Ovary (tissue), 10 donors: ENCODE measurements at places on chromosomes 5 and 9. TPM values are rescaled to one million over a fixed set of nuclear protein-coding genes. Genes with fewer than 3 reads are reported as not detected.

Gene AJM1
- total RNA-seq = 2.4 TPM

Gene SLC9A3
- 1.9 TPM for total RNA-seq

DNA sequence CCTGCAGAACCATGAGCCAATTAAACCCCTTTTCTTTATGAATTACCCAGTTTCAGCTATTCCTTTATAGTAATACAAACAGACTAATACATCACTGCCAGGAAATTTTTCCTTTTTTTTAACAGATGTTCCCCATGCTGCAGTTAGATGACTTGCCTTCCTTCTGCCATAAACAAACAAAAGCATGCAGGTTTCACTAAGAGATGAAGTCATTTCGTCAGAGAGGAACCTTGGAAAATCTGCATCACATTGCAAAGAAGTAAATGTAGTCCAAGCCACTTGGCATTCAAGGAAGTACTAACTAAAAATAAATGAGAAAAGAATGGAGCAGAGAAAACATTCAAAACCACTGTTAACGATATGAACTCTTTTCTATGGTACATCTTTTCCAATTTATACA lies 194.1 kb upstream of the EFNA5 start:
- H3K36me3 ChIP-seq = no peaks in the 10 kb centered on the region
- no peaks in the 10 kb centered on the region for H3K27me3 ChIP-seq
- H3K4me1 ChIP-seq = no peaks in the 10 kb centered on the region

- H3K4me3 ChIP-seq = no peak overlapping the region
- no peak overlapping the region for H3K27ac ChIP-seq
- DNase-seq = no peak
- H3K36me3 ChIP-seq = no peaks in the 10 kb centered on the region
Observed at GRCh38 chr5:117473165-117473564, 898.5 kb upstream of the SEMA6A start.

GRCh38 chr5:112552791-112553190 lies 133.7 kb upstream of the EPB41L4A start:
- no peaks in the 10 kb centered on the region for H3K36me3 ChIP-seq
- no peak for DNase-seq
- no peaks in the 10 kb centered on the region for H3K4me1 ChIP-seq
- H3K27me3 ChIP-seq = no peaks in the 10 kb centered on the region

DNA sequence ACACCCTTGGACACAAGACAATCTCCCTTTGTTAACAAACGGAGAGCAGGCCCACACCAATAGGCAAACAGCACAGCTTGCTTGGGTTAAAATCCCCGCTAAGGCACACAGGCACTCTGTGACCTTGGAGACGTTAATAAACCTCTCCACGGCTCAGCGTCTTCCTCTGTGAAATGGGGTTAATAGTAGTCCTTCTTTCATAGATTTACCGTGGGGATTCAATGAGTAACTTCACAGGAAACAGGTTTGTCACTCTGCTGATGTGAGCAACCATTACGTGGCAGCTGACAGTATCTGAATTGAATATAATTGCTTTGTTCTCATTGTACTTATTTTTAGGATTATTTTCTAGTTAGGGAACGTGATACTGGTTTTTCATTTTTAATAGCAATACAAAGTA lies 65.2 kb upstream of the ADRA1B start:
- DNase-seq = no peak
- no peaks in the 10 kb centered on the region for H3K27me3 ChIP-seq
- no peak overlapping the region for H3K4me3 ChIP-seq
- H3K27ac ChIP-seq = no peak overlapping the region

DNA sequence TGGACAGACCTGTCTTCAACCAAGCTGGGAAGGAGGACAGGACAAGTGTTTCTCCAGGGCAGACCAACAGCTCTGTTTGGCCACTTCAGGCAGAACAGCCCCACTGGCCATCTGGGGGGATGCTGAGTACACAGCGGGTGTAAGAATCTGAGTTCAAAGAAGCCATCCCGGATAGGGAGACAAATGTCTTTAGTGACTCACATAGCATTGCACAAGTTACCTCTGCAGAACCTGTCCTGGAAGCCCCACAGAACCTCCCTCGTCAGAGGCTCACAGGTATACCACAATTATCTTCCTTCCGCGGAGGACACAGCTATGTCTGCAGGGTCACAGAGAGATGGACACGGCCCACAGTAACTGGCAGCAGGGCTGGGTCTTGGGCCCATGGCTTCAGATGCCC lies 2.0 kb downstream of the OR2V2 start:
- H3K27ac ChIP-seq = no peak overlapping the region
- no peaks in the 10 kb centered on the region for H3K27me3 ChIP-seq
- no peaks in the 10 kb centered on the region for H3K36me3 ChIP-seq
- no peak for DNase-seq
- H3K4me3 ChIP-seq = no peak overlapping the region

- no peak for DNase-seq
- no peak overlapping the region for H3K27ac ChIP-seq
- H3K4me1 ChIP-seq = peaks cover 13% of the 10 kb centered on the region
- H3K4me3 ChIP-seq = no peak overlapping the region
- no peaks in the 10 kb centered on the region for H3K27me3 ChIP-seq
Observed at GRCh38 chr5:78903861-78904260, 81.2 kb downstream of the ARSB start.

- H3K4me3 ChIP-seq = peak overlapping the region; percentile 15
- H3K27me3 ChIP-seq = no peaks in the 10 kb centered on the region
- peaks cover 17% of the 10 kb centered on the region for H3K4me1 ChIP-seq
- DNase-seq = no peak
- no peak overlapping the region for H3K27ac ChIP-seq
Observed at GRCh38 chr5:158875272-158875679, 224.4 kb downstream of the EBF1 start.
